Dermis microvascular lymphatic vessel endothelial cell (primary cell): ENCODE measurements at places on chromosomes 6 and 20.
A peak's percentile ranks its signal among the peaks of the same experiment; 100 is the strongest.

DNA sequence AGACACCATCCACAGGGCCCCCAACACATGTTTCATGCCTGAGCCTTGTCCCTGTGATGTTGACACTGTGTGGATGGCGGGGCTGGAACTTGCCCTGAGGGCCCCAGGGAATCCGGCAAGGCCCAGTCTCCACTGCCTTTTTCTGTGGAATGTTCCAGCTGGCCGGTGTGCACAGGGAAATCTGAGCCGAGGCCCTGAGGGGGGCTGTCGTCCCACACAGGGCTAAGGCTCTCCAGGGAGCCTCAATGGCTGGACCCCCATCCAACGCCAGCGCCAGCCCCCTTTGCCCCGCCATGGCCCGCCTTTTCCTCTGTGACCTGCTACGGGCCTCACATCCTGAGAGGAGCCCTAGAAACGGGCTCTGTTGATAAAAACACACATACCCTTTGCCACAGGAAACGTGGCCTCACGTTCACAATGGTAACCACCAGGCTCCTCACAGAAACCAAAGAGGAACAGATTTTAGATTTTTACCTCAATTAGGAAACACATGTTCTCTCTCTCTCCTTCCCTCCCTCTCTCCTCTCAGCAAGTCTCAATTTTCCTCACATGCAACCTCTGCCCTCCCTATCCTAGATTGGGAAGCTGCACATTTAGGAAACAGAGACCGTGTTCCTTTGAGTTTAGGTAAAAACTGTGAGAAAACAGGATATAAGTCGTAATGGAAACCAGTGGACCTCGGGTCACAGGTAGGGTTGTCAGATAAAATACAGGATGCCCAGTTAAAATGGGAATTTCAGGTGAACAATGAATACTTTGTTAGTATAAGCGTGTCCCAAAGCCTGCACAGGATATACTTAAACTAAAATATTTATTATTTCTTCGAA is 13.7 kb upstream of the ZNF831 start:
- peak; percentile 96 for DNase-seq

GRCh38 chr6:26331218-26332073 is 33.6 kb upstream of the BTN3A2 start:
- DNase-seq: peak; percentile 41

- peak; percentile 64 for DNase-seq
These were observed 206.8 kb downstream of the SIM1 start for GRCh38 chr6:100257793-100258395.

GRCh38 chr6:121590438-121590837 is 155.0 kb downstream of the GJA1 start:
- DNase-seq: no peak

GRCh38 chr6:170095273-170095981 is 195.5 kb downstream of the DLL1 start:
- DNase-seq: no peak

GRCh38 chr6:136709429-136709828 is 82.8 kb downstream of the MAP3K5 start:
- no peak for DNase-seq

DNA sequence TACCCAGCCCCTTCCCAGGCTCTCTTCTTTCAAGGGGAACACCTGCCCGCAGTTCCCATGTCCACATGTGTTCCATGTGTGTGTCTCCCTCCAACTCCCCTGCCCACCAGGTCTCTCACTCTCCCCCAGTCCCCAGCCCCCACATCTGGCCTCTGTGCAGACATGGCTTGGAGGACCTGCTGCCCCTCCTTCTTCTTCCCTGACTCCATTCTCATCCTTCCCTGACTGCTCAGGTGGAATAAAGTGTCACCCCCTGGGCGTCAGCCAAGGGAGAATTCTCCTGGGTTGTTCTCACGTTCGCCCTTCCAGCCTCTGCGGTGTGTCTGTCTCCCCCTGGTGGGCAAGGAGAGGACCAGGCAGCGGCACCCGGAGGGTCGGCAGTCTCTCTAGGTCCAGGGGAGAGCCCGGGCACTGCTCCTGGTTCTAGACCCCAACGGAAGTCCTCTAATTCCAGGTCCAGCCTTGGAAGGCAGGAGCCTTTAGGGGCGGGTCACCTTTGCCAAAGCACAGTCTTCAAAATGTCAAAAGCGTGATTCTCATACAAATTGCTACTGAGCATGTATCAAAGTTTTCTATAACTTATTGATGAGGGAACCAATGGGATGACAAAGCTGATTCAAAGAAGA is 50.5 kb downstream of the EBF4 start:
- peak; percentile 59 for DNase-seq

DNA sequence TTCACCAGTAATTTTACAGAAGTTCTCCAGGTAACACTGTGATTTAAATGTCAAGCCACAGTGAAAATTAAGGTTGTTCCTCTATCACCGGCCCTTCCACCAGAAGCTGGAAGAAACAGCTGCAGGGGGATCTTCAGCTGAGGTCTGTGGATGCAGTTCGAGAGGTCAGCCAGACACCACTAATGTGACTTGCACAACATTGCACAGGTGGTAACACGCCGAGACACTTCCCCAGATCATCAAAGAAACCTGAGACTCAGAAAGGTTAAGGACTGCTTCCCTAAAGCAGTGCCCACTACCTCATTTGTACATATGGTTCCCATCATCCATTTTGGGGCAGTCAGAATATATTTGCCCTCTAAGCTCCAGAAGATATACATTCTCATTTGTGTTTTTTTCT is 8.1 kb upstream of the SERPINB9 start:
- DNase-seq: no peak
